Adipocyte (in vitro differentiated cells): ENCODE measurements at places on chromosomes 11 and 22.
A peak's percentile ranks its signal among the peaks of the same experiment; 100 is the strongest.

DNA sequence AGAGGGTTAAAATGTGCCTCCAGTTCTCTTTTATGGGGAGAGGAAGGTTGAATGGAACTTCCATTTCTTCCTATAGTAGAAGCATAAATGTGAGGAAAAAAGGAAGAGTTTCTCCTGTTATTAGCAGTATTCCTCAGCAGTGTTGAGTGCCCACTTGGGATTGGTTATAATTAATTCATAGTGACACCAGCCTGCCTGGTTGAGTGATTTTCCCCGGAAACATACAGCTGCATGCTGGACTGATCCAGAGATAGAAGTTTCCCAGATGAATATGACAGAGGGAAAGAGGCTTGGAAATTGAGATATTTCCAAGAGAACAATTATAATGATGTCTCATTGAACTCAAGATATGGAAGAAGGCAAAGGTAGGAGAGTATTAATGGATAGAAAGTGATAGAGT is 28.3 kb downstream of the RAB39A start:
- DNase-seq, result no peak

GRCh38 chr11:69205743-69206612 is 50.2 kb downstream of the SMIM38 start:
- no peak for DNase-seq

- DNase-seq, result peak; percentile 45
These were observed 144.7 kb downstream of the ENTHD1 start for GRCh38 chr22:39748877-39749276.

DNA sequence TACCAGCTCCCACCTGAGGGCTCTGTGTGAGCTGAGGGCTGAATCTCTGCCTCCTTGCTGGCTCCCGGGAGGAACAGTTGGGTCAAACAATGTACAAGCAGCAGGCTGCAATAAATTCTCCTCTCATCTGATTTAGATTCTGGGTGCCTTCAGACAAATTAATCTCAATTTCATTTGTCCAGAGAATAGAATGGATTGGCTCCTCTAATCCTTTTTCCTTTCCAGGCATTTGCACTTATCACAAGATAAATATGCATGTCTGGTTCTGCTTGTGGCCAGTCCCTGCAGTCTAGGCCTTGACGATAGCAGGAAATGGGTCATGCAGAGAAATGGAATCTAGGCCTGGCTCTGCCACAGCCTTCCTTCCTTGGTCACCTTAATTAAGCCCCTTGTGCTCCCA is 28.7 kb downstream of the UPB1 start:
- peak; percentile 30 for DNase-seq

DNA sequence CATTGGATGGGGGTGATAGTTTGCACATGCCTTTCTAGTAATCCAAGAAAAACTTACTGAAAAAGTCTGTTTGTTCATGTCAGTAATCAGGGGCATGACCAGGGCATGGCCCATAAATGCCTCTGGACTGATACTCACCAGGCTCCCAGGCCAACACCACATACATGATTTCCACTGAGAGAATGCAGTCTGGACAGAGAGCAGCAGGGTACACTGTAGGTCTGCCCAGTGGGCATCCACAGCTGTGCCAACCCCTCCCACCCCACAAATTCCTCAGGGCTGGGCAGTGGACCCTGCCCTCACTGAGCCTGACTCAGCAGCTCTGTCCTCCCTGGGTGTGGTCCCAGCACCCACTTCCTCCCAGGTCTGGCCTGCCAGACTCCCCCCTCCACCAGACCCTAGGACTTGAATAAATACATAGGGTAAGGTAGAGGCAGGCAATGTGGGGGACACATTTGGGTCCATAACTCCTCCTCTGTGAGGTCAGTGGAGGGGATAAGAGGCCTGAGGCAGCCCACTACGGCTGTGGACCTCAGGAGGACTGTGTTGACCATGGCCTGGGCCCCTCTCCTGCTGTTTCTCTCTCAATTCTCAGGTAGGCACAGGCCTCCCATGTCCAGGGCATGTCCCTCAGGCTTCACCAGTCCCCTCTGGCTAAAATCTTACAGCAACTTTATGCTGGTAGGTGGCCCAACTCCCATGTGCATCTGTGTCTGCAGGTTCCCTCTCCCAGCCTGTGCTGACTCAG is 92.2 kb upstream of the TOP3B start:
- peak; percentile 15 for DNase-seq

DNA sequence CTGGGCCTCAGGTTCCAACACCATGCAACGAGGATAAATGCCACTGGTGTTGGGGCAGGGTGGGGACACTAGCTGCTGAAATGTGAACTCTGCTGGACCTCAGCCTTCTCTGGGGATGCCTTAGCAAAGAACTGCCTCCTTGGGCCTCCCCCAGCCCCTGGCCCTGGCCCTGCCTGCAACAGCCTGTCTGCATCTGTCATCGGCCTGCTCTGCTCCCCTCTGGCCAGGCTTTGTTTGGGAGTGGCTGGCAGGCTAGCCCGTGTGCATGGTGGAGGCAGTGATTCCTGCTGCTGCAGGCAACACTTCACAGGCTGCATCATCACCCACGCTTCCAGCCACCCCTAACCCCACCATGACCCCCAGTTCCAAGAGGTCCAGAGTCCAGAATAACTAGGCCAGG is 11.5 kb upstream of the MYOD1 start:
- DNase-seq, result no peak

- DNase-seq, result no peak
These were observed 94.2 kb downstream of the PTPRJ start for GRCh38 chr11:48074425-48075181.

DNA sequence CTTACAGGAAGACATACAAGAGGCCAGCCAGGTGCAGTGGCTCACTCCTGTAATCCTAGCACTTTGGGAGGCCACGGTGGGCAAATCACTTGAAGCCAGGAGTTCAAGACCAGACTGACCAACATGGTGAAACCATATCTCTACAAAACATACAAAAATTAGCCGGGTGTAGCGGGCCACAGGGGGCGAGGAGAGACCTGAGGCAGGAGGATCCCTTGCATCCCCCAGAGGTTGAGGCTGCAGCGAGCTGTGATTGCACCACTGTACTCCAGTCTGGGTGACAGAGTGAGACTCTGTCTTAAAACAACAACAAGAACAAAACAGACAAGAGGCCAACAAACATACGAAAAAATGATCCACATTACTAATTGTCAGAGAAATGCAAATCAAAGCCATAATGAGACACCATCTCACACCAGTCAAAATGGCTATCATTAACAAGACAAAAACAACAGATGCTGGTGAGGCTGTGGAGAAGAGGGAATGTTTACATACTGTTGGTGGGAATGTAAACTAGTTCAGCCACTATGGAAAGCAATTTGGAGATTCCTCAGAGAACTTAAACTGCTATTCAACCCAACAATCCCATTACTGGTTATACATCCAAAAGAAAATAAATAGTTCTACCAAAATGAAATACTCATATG is 498.8 kb upstream of the ARHGAP42 start:
- no peak for DNase-seq

DNA sequence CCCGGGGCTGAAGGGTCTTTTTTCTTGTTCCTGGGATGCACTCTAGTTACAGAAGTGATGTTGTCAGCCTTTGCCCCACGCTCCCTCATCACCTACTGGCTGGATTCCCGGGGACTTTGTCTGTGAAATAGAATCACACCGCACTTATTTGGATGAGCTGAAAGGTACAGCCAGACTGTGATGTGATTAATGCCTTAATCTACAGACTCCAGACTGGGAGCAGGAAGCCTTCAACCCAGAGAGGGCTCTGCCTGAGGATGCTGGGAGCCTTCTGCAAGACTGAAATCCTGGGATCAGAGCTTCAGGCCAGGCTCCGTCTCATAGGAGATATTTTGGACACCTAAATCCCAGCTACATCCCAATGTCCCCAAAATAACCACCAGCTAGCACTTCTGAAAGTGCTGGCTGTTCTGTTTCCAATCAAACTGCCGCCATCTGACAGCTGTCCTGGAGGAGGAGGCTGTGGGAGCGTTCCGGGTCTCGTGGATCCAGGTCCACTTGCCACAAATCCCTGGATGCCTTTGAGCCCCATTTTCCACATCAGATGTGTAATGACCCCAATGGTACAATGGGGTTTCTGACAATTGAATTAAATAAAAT is 688.5 kb downstream of the TBC1D22A start:
- no peak for DNase-seq

DNA sequence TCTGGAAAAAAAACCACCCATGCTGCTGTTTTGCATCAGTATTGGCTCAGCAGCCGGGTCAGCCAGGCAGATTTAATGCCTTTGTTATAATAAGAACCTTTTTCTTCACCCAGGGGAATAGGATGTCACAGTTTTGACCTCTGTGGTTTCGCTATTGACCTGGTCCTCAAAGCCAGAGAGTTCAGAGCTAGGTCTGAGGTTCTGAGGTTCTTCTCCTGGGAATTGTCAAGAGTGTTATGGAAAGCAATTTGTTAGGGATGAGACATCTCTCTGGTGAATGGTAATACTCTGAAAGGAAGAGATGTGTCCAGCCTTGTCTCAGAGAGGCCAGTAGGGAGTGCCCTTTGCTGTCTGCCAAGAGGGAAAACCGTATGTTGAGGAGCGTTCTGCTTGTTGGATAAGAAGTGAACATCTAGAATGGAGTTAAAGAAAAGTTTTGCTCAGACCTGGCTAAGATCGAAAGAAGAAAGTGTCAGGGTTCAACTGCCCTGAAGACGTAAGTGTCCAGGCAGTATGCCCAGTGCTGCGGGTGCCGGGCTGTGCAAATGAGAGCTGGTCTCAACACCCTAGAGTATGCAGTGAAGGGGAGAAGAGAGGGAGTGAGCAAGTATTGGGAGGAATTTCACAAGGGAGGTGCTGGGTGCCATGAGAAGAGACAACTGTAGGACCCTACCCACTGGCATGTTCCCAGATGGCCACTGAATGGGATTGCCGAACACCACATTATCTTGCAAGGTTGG is 150.9 kb upstream of the TTC12 start:
- no peak for DNase-seq

- DNase-seq, result no peak
These were observed 755.2 kb upstream of the TENM4 start for GRCh38 chr11:80196041-80196440.

DNA sequence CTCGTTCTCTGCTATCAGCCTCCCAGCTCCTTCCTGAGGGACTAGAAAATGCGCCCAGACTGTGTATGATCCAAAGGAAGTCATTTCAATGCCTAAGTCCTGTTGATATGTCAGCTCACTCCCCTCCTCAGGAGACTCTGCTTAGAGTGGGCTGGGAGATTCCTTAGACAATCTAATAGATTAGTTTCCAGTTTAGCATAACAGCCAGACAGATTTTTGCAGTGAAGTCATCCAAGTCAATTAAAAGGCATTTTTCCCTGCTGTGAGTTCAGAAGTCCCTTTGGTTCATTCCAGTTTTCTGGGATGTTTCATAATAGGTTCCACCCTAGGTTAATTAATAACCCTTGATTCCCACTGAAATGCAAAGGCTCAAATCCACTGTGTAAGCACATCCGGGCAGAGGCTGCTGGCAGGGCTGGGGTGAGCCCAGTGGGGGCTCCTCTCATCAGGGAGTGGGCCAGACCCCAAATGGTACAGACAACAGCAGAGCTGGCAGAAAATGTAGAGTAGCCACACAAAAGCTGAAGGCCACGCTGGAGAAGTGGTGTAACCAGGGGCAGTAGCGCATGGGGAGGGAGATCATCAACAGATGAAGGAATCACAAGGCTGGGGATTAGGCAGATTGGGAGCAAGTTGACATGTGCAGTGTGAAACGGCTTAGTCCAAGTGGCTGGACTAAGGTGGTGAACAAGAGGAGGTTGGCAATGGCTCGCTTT is 90.6 kb downstream of the SYN3 start:
- no peak for DNase-seq

DNA sequence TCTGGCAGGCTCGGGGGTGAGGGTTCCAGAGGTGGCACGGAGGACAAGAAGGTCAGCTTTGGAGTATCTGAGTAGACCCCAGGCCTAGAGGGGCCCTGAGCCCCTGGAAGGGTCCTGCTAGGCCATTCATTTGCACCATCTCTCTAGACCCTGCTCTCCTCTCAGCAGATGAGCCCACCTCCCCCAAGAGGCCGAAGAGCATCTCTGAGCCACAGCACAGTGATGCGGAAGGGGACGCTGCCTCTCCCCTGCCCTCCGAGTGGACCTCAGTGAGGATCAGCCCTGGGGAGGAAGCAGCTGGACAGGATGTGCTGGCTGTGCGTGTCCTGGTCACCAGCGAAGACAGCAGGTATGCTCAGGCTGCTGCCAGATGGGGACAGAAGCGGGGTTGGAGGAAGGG is 101.6 kb upstream of the PARVA start:
- no peak for DNase-seq

- no peak for DNase-seq
These were observed 20.3 kb downstream of the NEAT1 start for GRCh38 chr11:65442842-65443331.

DNA sequence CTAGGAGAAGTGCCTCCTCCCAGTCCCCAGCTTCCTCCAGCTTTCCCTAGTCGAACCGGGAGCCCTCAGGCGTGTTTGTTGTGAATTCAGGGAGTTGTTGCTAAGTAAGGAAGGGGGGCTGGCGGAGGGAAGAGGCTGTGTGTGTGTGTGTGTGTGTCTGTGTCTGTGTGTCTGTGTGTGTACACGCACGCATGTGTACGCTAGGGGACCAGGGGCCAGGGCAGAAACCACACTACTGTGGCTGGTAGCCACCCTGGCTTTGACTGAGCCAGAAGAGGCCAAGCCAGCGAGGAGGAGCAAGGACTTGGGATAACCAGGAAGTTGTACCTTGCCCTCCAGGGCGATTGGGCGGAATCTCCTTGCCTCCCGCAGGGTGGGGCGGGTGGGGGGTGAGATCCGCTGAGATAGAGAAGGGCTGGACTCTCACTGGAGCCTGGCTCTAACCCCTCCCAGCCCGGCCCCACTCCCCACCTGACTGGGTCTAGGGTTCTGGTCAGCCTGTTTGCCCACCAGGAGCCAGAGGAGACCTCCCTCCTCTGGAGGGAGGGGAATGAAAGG is 7.5 kb downstream of the BCL9L start:
- peak; percentile 88 for DNase-seq

DNA sequence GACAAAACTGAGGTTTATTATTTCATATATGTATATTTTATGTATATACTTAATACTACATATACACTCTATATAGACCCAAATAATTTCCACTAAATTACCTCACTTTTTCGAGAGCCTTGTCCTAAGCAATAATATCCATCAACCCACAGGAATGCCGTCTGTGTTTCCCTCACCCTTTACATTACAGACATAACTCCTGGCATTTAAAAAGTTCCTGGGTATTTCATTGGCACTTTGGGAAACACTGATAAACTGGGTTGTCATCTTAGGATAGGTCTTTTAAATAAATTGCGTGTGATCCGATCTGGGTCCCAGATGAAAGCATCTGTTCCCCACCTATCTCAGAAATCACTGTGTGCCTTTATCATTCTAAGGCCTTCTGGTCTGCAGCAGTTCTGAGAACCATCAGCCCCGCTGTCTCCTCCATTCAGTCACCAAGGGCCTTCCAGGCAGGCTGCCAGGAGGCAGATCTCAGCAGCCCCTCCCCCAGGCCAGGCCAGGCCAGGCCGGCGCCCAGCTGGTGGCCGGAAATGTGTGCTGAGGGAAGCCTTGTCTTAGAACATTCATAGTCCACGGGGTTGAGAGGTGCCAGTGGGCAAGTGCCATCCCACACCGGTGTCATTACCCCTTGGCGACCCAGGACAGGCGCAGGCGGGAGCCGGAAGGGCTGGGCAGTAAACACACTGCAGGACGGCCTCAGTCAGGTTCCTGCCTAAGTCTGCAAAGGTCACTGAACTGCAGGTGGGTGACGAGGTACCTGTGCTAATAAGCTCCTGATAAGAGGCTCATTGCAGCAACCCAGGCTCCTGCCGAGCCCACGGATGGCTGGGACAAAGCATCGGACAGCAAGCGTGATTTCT is 3.3 kb downstream of the FGF19 start:
- peak; percentile 63 for DNase-seq
